Cardiac muscle cell (in vitro differentiated cells and primary cell): ENCODE measurements at places on chromosomes 7 and 10.

GRCh38 chr7:1961701-1962276 is 271.0 kb downstream of the MAD1L1 start:
- DNase-seq: no peak

- no peak for DNase-seq
These were observed 287.8 kb upstream of the SHH start for GRCh38 chr7:156100086-156100485.

DNA sequence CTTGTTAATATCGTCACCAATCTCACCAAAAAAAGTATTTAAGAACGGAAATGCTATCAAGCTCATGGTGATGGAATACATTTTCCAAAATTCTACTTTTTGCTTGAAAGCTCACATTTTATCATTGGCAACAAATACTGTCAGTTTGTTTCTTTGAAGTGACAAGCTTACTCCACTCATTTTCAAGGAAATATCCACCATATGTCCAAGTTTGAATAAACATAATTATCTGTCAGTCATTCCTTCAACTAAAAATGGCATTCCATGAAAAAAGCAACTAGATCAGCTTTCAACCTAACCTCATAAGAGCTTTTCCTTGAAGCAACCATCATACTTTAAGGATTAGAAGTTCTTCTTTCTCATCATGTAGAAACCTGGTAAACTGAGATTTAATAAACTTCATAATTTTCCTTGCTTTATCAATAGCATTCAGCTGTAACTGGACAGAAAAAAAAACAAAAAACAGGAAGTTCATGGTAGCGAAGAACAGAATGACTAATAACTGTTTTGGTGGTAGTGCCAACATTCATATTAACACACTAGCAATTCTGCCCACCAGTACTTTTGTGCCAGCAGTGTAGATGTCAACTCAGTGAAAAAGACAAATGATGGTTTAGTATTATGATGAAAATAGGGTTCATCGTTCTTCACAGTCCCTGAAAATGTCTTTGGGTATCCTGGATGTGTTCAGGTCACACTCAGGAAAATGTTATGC is 764.9 kb downstream of the GRM8 start:
- no peak for DNase-seq

- DNase-seq: peak; percentile 65
These were observed 96.8 kb downstream of the PPP1R3C start for GRCh38 chr10:91536111-91536510.

- DNase-seq: no peak
These were observed 58.4 kb downstream of the NEURL1 start for GRCh38 chr10:103551619-103552602.

DNA sequence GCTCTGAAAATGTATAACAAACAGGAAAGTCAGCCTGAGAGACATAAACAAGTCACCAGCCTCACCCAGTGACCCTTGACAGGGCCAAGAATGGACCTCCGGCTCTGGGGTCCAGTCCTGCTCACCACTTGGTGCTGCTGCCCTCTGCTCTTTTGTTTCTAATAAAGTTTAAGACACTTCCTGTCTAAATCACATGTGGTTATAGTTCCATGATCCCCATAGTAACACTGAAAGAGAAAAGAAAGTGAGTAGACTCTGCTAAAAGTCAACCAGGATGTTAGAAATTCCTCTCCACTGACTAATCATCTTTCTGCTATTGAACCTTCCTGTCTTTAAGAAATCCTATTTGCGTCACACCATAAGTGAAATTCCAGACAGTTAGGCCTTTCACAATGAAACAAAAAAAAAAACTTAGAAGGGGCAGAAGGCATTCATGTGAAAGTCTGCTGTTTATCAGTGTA is 179.2 kb upstream of the BET1 start:
- DNase-seq: no peak

GRCh38 chr10:99612167-99612831 is 7.9 kb downstream of the SLC25A28 start:
- peak; percentile 58 for DNase-seq

DNA sequence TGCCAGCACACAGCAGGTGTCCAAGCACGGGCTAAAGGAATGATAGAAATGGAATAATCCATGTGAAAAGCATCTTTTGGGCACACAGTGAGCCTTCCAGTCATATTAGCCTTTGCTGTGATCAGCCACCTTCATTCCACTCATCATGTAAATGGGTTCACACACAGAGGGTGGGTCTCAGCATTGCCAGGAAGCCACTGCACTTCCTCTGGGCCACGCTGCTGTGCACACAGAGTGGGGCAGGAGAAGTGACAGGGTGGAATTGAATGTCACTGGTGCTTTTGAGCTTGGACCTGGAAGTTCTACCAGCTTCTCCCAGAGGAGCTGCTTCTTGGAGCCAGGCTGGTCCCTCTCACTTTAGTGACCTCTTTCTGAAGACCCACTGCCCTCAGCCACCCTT is 203.5 kb downstream of the USP6NL start:
- DNase-seq: no peak

DNA sequence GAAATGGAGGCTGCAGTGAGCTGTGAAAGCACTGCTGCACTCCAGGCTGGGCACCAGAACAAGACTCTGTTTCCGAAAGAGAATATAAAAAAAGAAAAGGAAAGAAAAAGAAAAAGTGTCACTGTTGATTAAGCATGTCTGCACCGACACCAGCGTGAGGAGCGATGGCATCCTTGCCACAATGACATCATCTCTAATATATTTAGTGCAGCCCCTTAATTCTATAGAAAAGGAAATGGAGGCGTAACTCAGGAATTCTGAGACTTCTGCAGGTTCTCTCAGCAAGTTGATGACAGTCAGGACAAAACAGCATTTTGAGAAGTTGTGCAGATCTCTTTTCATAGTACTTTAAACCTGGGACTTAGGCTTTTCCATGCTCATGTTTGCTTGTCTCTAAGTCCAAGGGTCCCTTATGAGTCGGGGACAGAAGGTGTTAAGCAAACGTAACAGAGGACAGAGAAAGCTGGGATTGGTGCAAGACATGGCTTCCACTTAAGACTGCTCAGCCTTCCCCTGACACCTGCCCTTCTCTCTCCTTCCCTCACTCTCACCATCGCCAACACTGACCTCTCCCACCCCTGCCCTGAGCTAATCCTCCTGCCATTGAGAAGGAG is 16.9 kb upstream of the ANKRD1 start:
- DNase-seq: no peak

- peak; percentile 89 for DNase-seq
These were observed 53.6 kb downstream of the PYROXD2 start for GRCh38 chr10:98361131-98362025.

GRCh38 chr7:80450621-80451308 is 61.1 kb downstream of the GNAT3 start:
- DNase-seq: peak; percentile 13

- peak; percentile 91 for DNase-seq
These were observed at the start of gene KMT2E for GRCh38 chr7:105013816-105014692. TSS of gene KMT2E (plus strand) at chr7:105014205. CDS start at chr7:105040953, 26,748 bp downstream.

DNA sequence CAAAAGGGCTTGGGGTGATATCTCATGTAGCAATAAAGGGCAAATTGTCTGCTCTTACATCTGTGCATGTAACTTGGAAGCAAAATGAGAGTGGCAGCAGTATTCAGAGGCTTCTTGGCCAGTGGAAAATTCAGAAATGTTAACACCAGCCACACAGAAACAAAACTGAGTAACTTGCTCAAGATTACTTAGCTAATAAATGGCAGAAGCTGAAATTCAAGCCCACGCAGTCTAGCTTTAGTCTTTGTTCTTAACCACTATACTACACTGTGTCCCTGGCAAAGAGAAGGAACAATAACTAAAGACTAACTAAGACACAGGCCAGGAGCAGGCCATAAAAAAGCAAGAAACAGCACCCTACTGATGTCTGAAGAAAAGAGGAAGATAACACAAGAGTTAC is 185.9 kb upstream of the ASAH2 start:
- DNase-seq: no peak

DNA sequence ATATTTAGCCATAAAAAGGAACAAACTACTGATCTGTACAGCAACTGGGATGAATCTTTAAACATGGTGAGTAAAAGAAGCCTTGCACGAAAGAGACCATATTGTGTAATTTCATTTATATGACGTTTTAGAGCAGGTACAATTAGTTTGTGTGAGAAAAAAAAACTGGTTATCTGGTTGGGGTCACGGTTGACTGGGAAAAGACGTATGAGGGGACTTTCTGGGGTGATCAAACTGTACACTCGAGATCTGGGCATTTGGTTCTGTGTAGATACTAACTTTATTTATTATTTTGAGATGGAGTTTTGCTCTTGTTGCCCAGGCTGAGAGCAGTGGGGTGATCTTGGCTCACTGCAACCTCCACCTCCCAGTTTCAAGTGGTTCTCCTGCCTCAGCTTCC is 4.2 kb downstream of the PRKRIP1 start:
- DNase-seq: no peak

DNA sequence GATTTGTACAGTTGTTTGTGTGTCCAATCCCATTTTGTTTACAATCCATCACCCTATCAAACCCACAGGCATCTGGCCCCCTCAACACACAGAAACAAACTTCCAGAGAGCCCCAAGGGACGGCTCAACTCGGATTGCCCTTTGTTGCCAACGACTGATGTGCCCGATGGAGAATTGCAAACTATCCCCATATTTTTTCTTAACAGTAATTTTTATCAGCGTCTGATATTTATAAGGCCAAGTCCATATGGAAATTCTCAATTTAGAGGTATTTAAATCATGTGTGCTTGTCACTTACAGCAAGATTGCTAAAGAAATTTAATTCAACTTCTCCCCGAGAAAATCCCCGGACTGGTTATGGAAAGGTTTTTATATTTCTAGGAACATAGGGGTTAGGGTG is 113.9 kb upstream of the NPS start:
- no peak for DNase-seq

DNA sequence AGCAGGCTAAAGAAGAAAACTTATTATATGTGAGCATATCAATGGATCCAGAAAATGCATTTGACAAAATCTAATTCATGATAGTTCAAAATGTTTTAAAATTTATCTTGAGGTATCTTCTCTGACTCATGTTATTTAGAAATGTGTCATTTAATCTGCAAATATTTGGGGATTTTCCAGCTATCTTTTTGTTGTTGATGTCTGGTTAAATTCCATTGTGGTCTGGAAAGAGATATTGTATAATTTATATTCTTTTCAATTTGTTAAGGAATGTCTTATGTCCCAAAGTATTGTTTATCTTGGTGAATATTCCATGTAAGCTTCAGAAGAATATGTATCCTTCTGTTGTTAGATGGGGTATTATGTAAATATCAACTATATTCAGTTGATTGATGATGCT is 942.5 kb downstream of the KCNMA1 start:
- no peak for DNase-seq

DNA sequence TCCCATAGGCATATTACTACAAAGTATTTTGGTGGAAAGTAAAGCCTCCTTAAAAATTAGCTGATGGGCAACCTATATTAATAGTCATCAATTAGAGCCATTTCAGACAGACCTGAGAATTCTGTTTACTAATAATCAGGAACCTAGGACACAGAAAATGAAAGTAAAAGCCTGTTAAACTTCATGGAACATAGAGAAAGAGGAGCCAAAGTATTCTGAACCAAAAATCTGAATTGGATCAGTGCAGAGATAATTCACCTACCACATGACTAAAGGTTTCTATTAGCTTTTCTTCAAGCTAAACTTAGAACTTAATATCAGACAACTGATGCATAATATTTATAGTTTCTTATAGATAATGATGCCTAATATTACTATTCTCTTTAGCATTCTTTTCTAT is 204.5 kb upstream of the RHOBTB1 start:
- no peak for DNase-seq

- DNase-seq: no peak
These were observed 154.0 kb downstream of the REEP3 start for GRCh38 chr10:63675171-63675570.

DNA sequence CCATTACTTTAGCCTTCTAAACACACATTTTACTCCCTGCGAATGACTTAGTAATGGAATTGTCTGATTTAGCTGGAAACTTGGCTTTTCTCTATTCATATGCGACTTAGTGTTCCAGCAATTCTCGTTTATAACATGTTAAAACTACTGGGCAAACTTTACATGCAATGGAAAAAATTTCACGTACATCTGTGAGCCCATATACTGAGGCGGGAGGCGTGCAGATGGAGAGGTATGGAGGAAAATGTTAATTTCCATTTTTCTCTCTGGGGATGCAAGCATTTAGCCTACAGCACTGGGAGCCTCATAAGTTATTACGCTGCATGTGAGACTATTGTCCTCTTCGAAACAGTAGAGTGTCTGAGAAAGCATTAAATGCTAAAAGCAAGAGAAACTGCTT is 591.5 kb upstream of the ANKRD30A start:
- no peak for DNase-seq

DNA sequence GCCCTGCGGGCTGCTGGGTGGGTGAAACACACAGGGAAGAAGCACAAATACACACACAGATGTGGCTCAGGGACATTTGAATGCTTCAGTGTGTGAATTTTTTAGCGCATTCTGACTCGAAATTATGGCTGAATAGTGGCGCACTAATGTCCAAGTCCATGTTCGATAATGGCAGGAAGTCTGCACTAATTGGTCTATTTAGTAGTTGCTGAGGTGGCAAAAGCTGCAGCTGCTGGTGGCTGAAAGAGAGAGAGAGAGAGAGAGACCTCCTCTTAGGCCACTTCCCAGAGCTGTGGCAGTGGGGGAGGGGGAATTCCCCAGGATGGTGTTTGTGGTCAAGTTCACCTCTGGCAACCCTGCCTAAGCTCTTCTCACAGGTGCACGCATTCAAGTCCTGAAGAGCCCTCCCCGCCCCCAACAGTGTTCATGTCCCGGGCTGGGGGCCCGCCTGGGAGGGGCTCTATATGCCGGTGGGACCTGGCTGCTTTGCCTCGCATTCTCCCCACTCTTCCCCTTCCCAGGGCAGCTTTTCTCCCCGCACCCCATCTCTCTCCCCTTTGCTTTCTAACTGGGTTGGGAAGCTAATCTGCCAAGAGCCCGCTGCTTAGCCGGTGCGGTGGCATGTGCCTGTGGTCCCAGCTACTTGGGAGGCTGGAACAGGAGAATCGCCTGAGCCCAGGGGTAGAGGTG is 6.0 kb upstream of the MNX1 start:
- no peak for DNase-seq

DNA sequence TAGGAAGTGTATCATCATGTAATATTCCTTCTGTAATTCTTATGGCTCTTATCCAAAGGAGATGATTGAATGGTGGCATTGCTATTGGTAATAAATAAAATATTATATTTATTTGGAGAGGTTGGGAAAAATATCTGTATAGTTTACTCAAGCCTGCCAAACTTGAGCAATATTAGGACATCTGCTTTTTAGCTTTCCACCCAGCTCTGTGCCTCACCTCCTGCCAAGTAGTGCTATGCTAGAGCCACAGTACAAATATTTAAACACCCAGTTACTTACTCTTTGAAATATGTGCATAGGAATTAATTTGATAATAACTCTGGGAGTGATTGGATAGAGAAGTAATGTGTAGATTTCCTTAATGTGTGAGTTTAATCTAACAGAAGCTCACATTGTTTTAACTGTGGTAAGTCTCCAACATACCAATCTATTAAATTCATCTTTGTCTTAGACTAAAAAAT is 129.2 kb downstream of the BBS9 start:
- no peak for DNase-seq
